Brain (organoid and tissue), 16 donors: ENCODE measurements at places on chromosomes 3 and 15.

GRCh38 chr3:78751266-78751665 is 1016.5 kb downstream of the ROBO1 start:
- no peak for DNase-seq

DNA sequence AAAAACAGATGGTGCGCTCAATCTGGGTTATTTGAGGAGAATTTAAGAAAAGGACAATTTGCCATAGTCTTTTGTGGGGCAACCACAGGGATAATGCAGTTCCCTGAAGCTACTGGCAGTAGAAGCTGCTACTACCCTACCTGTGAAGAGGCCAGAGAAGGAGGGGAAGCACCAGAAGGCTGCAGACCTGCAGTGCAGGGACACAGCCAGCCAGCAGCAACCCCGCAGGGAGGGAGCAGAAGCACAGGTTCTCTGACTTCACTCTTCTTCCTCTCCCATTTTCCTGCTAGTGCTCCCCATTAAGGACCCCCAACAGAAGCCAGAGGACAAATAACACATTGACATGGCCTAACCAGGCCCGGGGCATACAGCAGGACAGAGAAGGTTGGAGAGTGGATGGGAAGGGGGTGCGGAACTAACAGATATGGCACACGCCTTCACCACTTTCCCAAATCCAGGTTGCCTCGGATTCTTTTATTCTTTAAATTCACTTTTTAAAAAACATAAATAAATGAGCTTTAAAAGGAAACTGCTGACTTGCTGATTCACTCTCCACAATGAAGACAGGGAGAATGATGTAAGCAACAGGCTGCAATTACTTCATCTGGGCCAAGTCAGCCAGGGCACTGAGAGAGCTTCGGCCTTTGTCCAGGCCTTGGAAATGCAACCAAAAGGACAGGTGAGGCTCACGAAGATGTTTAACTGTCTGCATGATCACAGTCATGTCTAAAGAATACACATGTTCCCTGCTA is 30.1 kb downstream of the POPDC2 start:
- no peak for DNase-seq

DNA sequence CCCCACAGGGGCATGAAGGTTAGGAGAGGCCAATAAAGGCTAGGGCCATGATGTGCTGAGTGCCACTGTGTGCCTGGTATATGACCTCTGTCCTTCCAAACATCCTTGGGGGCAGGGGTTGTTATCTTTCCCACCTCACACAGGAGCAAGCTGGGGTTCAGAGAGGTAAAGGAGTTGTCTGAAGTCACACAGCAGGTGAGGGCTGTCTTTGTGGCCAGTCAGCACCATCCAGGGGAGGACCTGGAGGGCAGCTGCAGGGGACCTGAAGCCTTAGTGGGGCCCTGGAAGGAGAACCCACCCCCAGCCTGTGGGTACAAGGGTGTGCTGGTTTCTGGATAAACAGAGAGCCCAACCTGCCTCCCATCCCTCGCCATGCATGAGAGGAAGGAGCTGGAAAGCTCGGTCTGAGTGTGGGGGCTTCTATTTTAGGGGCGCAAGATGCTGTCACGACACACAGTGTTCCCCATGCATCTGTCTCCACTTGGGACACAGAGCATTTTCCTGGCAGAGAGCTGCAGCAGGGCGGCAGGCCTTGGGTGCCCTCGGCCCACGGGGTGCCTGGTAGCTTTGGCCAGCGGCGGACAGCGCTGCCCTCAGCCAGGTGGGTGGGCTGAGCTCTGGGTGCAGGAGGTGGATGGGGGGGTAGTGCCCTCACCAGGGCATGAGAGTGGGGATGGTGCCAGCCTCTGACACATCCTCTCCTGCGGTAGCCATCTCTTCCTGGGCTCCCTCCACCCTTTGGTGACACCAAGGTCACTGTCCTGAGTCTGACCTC is 14.7 kb downstream of the IQSEC1 start:
- no peak for DNase-seq

- DNase-seq: no peak
These were observed 612.8 kb downstream of the ZPLD1 start for GRCh38 chr3:103047640-103048039.
